ENCODE measurements at places on chromosomes 11 and 22. TPM values are rescaled to one million over a fixed set of nuclear protein-coding genes. Genes with fewer than 3 reads are reported as not detected.

CNIH2 gene
- total RNA-seq, result 1.9 TPM

- H3K27me3 ChIP-seq, result peaks cover 7% of the 10 kb centered on the region
- H3K27ac ChIP-seq, result peak within 1 kb of the TSS; percentile 80
- peak; percentile 83 for DNase-seq
Observed at GRCh38 chr22:24592851-24593558, at the start of gene LRRC75B. LRRC75B (minus strand) TSS chr22:24593073; CDS start chr22:24593039, 34 bp downstream.

GRCh38 chr22:36328635-36329253, 59.0 kb downstream of the MYH9 start:
- peak overlapping the region; percentile 82 for H3K4me3 ChIP-seq
- H3K4me1 ChIP-seq, result peaks cover 72% of the 10 kb centered on the region
- H3K27ac ChIP-seq, result peak overlapping the region; percentile 100
- peaks cover 76% of the 10 kb centered on the region for H3K36me3 ChIP-seq
- DNase-seq, result no peak

DNA sequence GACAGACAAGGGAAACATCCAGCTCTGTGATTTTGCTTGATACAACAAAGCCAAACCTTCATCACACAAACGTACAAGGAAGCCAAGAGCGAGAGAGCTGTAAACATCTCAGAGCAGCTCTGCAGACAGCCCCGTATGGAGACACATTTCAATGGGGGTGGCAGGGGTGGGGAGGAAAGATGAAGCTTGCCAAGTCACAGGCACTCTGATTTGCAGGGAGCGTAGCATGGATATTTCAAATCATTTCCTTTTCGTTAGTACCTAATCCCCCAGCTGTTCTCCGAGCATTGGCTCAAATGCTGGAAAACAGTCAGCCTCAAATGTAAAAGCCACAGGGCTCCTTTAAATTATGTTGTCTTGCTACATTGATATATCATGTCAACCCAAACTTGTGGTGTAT, 458.9 kb upstream of the CADM1 start:
- H3K27me3 ChIP-seq, result no peaks in the 10 kb centered on the region
- no peaks in the 10 kb centered on the region for H3K36me3 ChIP-seq
- DNase-seq, result no peak
- no peak overlapping the region for H3K4me3 ChIP-seq
- H3K4me1 ChIP-seq, result peaks cover 6% of the 10 kb centered on the region

- H3K4me3 ChIP-seq, result no peak overlapping the region
- peaks cover 5% of the 10 kb centered on the region for H3K27me3 ChIP-seq
- H3K4me1 ChIP-seq, result no peaks in the 10 kb centered on the region
- no peak overlapping the region for H3K27ac ChIP-seq
- DNase-seq, result no peak
- no peaks in the 10 kb centered on the region for H3K36me3 ChIP-seq
Observed at GRCh38 chr22:22706253-22706915, 62.0 kb downstream of the GGTLC2 start.
